ENCODE measurements at places on chromosomes 5 and 9.

GRCh38 chr9:134544388-134545214, 97.0 kb upstream of the COL5A1 start:
- DNase-seq = peak; percentile 91

- DNase-seq = no peak
Measured at GRCh38 chr5:8828596-8829322, 717.1 kb downstream of the SEMA5A start.

DNA sequence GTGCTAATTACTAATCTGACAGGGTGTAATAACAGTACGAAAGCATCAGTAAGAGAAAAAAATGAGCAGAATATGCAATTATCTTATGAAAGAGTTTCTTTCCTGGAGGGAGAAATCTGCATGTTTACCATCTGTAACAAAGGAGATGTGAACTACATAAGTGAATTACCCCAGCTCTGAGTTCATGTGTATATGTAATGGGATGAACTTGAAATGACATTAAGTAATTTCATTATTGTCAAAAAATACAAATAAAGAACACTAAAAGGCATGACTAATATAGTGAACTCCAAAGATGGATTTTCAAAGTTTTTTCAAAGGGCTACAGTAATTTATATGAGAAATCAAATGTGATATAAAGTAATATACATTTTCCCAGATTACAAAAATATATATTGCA, 944.0 kb downstream of the MAT2B start:
- no peak for DNase-seq

- DNase-seq = no peak
Measured at GRCh38 chr9:111179577-111179976, 141.3 kb upstream of the LPAR1 start.

- no peak for DNase-seq
Measured at GRCh38 chr9:122204055-122204454, 24.7 kb downstream of the LHX6 start.

- no peak for DNase-seq
Measured at GRCh38 chr5:63686938-63687337, 275.3 kb downstream of the HTR1A start.

DNA sequence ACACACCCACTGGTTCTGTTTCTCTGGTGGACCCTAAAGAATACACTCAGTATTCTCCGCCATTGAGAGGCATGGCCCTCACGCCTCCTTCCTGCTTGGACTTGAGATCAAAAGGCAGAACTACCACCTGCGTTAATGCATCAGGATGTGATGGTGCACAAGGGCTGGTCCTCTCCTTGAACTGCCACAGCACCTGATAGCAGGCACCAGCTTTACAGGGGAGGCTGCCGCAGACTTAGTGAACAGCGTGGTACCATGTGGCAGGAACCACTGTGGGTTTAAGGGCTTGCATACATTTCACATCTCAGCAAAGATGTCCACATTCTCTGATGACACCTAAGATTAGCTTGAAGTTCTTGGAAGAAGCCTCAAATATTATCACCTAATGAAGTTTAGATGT, 208.7 kb downstream of the GADD45G start:
- no peak for DNase-seq

- DNase-seq = no peak
Measured at GRCh38 chr5:177431317-177432142, 5.1 kb downstream of the GRK6 start.

DNA sequence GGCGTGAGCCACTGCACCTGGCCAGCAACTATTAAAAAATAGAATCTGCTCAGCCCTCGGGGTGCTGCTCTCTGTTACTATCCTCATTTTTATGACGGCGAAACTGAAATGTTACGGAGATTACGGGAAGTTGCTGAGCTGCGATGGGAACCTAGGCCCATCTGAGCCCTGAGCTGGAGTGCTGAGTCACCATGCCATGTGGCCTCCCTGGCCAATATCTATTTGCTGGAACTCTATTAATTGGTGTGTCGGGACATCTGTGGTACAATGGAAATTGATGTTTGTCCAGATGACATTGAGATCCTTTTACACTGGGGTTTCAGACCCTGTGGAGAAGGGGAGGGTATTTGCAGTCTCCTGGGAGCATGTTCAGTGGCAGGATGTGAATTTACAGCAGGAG, 8.1 kb downstream of the PRDM12 start:
- DNase-seq = no peak

- no peak for DNase-seq
Measured at GRCh38 chr5:530001-530955, 6.0 kb upstream of the SLC9A3 start.

DNA sequence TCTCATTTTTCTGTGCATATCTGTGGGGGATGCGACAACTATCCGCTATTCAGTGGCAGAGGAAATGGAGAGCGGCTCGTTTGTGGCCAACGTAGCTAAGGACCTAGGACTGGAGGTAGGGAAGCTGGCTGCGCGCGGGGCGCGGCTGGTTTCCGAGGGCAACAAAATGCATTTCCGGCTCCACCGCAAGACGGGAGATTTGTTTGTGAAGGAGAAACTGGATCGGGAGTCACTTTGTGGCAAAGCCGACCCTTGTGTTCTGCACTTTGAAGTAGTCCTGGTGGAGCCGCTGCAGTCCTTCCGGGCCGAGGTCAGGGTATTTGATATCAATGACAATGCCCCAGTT, 320 bp downstream of the PCDHB1 start:
- DNase-seq = no peak

- DNase-seq = peak; percentile 62
Measured at GRCh38 chr9:27791311-27791710, 218.0 kb upstream of the C9orf72 start.

- DNase-seq = no peak
Measured at GRCh38 chr5:172498431-172499129, 44.3 kb upstream of the SH3PXD2B start.

DNA sequence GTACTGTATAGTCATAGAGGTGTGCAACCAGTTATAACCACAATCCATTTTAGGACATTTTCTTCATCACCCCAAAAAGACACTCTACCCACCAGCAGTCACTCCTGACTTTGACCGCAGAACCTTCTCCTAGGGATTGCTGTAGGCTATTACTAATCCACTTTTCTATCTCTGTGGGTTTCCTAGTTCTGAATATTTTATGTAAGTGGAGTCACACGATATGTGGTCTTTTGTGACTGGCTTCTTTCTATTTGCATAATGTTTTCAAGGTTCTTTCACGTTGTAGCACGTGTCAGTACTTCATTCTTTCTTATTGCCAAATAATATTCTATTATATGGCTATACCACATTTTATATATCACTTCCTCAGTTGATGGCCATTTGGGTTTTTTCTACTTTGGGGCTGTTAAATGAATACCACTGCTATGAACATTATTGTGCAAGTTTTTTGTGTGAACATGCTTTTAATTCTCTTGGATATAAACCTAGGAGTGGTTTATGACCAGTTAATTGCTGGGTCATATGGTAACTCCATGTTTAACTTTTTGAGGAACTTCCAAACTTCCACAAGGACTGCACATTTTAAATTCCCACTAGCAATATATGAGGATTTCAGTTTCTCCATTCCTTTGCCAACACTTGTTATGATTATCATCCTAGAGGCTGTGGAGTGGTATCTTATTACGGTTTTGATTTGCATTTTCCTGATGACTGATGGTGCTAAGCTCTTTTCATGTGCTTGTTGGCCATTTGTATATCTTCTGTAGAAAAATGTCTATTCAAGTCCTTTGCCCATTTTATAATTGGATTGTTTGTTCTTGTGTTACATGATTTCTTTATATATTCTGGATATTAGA, 37.8 kb downstream of the MRRF start:
- DNase-seq = no peak

DNA sequence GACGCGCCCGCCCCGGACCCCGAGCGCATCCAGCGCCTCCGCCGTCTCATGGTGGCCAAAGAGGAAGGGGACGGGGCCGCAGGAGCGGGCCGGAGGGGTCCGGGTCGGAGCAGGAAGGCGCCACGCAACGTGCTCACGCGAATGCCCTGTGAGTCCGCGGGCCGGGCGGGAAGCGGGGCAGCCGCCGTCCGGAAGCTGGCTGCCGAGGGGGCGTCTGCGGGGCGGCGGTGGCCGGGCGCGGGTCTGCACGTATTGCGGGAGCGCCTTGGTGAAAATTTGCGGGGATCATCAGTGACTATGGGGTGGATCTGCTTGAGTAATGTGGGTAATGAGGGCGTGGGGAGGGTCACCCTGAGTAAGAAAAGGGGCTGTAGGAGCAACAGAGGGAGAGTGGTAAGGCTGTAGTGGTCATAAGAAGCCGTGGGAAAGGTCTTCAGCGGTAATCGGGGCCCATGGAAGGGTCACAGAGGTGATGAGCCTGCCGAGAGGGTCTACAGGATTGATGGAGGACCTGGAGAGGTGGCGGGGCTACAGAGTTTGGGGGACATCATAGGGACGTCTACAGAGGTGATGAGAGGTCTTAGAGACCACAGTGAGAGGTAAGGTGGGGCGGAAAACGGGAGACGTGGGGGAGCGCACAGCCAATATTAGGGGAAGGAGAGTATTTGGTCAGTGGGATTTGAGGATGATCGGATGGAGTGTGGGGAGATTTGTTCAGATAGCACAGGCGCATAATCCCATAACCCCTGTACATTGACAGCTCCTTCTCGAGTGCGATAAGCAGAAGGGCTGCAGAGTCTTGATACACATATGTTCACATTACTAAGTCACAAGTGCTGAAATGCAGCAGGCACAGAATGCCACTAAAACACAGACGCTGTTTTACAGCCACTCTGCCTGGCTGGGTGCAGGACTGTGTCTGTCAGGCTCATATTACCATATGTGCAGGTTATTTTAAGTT, 819 bp downstream of the LSM11 start:
- DNase-seq = peak; percentile 17

DNA sequence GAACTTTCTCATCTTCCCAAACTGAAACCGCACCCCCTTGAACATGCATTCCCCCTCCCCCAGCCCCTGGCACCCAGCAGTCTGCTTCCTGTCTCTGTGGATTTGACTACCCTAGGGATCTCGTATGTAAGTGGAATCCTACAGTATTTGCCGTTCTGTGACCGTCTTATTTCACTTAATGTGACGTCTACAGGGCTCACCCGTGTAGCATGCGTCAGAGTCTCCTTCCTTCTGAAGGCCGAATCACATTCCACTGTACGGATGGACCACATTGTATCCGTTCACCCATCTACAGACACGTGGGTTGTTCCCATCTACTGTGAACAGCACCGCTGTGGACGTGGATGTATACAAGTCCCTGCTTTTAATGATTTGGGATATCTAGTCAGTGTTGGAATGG, 4.5 kb downstream of the PRRX2 start:
- DNase-seq = no peak

- no peak for DNase-seq
Measured at GRCh38 chr5:100950985-100951384, 47.9 kb upstream of the ST8SIA4 start.

DNA sequence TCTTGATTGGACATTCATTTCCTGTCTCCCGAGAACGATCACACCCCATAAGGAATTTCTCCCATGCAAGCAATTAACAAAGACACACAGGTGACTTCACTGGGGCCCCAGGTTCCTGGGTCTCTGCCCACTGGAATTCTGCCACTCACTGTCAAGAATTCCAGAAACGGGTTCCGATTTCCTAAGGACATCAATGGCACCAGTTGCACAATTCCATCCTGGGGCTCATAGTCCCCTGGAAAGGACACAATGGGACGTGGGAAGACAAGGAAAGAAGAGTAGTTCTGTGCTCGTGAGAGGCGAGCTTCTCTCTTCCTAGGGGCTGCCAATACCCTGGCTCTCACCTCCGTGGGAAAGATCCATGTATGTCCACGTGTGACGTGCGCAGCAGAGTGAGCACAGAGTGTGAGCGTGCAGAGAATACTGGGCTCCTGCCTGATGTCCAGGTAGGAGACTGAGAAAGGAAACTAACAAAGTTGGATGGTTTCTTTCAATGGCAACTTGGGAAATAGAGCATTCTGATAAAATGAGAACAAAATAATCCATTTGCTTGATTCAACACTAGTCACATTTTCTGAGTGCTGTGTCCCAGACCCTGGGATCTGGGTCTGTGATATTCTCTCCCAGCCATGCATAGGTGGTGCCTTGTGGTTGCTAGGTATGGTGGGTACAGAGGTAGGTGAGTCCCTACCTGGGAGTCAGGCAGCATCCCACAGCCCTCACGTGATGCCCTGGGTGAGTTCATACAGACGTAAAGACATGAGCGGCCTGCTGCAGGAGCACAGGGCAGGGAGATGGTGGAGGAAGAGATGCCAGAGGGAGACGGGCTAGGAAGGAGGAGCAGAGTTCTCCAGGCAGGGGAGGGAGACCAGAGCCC, 159.8 kb downstream of the COL23A1 start:
- DNase-seq = no peak

- no peak for DNase-seq
Measured at GRCh38 chr9:18921366-18922075, 111.5 kb downstream of the SAXO1 start.

DNA sequence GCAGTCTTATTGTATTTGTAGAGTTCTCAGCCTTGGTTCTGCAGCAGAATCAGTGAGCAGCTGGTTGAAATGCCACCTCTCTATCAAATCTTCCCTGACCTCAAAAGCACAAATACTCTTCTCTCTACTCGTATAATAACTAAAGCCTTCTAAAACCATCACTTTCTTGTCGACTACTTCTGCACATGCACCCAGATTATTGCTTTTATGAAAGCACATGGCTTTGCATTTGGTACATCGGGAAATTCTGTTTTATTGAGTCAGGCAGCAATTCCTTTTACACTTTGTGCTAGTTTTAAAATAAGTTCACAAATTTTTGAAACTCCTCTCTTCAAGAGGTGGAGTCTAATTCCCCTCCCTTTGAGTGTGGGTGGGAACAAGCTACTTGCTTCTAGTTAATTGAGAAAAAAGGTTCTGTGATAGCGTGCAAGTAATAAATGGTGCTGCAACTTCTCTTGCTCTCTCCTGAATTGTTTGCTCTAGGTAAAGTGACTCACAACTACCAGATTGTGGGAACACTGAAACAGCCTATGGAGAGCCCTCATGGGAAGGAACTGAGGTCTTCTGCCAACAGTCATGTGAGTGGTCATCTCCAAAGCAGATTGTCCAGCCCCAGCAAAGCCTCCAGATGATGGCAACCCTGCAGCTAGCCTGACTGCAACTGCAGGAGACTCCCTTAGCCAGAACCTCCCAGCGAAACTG, 66.0 kb upstream of the TAF1L start:
- no peak for DNase-seq

DNA sequence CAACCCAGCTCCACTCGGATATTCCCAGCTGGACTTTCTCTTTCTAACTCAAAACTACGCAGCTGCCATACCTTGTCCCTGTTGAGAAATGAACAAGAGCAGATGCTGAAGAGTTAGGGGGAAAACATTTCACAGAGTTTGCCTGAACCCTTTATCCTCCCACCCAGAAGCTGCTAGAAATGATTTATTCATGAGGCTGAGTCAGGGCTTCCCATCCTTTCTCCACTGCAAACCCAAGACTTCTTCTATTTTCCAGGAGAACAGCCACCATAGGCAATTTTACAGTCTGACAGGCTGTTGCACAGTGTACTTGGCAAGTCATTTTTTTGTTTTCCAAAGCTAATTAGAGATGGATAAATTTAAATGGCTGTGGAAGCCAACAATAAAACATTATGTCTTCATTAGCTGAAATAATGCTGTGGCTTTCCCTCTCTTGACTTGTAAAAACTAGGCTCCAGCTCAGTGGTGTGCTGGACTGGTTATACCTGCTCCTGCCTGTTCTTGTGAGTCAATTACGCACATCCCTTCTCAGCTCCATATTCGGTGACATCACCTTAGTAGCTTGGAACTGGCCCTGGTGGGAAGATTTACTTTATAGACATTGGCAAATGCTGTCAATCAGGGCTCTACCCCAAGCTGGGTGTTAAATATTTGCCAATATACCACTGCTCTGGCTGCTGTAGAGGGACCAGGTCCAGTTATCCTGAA, 71.9 kb downstream of the KIF4B start:
- no peak for DNase-seq
